ENCODE measurements at places on chromosomes 4 and X.

DNA sequence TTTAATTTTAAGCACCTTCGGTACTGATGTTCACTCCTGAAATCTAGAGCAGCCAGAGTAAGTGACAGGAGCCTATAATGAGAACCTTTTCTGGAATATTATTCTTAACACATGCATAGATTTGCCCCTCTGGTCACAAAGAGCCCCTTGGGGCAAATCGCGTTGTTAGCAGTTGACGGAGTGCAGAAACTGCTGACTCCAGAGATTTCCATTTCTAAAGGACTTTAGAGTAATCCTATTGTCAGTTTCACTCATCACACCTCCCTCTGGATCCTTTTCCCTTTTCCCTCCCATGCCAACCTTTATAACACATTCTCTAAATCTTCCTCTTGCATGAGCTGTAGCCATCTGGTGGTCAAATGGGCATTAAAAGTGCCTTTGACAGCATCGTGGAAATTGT is 264.9 kb upstream of the PRPS2 start:
- DNase-seq: no peak

GRCh38 chr4:123244137-123244536 is 152.5 kb upstream of the SPRY1 start:
- no peak for DNase-seq

GRCh38 chr4:88599714-88600113 is 7.4 kb downstream of the HERC3 start:
- DNase-seq: no peak

DNA sequence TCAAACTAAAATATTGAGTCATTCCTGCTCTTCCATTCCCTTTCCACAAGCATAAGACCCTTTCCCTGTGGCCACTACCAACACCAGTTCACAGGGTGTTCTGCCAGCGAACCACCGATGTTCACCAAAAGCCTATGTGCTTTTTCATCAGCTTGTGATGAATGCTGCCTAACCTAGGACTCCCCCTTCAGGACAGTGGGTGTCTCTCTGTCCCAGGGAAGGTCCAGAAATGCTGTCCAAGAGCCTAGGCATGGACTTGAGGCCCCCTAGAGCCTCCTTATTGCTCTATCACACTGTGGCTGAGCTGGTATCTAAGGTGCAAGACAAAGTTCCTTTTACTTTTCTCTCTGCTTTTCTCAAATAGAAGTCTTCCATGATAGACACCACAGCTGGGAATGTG is 1015.6 kb downstream of the PCDH19 start:
- no peak for DNase-seq

DNA sequence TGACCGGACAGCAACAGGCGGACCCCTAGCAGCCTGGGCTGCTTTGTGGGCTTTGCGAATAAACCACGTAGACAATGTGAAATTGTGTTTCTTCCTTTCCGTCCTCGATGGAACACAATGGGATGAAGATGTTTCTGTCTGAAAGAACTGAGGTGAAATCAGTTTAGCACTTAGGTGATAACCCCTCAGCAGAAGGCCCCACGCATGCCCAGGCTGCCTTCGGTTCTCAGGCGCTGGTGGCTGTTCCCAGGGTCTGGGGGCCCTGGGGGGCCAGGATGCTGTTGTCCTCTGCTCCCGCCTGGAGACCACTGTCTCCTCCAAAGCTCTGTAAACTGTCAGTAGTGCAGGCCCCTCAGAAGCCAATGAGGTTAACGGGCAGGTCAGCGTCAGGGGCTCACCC is 73.9 kb upstream of the HGFAC start:
- no peak for DNase-seq

- DNase-seq: no peak
Observed at GRCh38 chr4:66728280-66728679, 817.0 kb downstream of the CENPC start.

DNA sequence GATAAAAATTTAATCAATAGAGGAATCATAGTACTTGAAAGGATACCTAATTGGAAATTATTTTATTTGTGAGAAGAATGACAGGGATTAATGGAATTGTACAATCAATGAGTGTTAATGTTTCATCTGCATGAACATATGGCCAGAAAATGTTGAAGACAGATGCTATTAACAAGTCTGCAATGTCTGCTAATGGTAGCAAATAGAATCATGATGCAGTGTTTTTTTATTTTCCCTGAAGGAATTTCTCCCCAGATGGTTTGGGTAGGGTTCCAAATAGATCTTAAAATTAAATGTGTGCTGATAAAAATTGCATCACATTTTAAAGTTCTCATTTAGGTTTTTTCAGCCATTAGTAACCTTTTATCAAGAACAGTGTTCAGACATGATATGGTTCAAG is 291.3 kb upstream of the TRAM1L1 start:
- no peak for DNase-seq

DNA sequence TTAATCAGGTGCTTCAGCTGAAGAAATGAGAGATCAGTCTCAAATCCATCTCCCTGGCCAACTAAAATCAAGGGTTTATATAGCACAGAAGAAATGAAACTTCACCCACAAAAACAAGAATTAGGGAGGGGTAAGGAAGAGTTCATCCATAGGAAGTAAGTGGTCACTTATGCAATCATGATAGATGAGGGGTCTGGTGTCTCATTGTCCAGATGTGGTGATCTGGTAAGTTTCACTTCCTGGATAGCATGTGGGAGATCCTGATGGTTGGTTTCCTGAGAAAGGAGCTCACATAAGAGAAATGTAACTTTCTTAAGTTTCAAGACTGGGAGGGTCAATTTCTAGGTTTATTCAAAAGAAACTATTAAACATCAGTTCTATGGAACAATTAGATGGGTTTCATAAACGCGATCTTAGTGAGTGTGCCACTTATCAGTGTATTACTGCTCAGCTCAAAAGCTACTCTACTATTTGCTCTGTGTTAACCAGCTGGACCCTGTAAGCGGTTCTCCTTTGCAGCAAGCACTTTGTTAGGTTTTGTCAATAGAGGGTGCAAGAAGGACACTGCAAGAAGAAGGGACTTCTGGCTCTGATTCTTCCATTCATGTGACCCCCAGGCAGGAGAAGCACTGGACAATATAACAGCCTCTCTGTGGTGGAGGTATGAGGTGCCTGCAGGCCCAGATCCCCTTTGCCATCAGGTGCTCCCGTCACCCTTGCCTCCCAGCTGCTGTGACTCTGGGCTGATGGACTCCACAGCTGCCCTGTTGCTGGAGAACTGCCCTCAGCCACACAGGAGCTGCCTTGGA is 35.4 kb upstream of the HPSE start:
- no peak for DNase-seq

DNA sequence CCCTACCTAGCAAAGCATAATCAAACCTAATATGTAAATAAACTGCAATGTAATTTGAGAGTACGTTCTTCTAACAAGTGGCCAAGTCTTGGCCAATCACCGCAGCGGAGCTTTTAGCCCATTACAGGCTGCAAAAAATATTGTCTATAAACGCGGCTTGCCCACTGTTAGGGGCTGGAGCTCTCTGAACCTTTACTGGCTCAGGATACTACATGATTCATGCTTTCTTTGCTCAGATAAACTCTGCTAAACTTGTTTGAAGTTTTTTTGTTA is 990 bp upstream of the HADH start:
- DNase-seq: no peak

- DNase-seq: no peak
Observed at GRCh38 chr4:172480471-172480870, 667.3 kb downstream of the GALNTL6 start.

GRCh38 chr4:177105536-177105935 is 204.1 kb upstream of the NEIL3 start:
- no peak for DNase-seq

- DNase-seq: peak; percentile 8
Observed at GRCh38 chrX:11423362-11423818, 130.2 kb downstream of the AMELX start.

- no peak for DNase-seq
Observed at GRCh38 chrX:48043056-48043455, 28.4 kb downstream of the ZNF630 start.

GRCh38 chrX:153778181-153778580 is 2.7 kb upstream of the SRPK3 start:
- no peak for DNase-seq

- no peak for DNase-seq
Observed at GRCh38 chr4:2836391-2836859, 7.2 kb upstream of the ADD1 start.

DNA sequence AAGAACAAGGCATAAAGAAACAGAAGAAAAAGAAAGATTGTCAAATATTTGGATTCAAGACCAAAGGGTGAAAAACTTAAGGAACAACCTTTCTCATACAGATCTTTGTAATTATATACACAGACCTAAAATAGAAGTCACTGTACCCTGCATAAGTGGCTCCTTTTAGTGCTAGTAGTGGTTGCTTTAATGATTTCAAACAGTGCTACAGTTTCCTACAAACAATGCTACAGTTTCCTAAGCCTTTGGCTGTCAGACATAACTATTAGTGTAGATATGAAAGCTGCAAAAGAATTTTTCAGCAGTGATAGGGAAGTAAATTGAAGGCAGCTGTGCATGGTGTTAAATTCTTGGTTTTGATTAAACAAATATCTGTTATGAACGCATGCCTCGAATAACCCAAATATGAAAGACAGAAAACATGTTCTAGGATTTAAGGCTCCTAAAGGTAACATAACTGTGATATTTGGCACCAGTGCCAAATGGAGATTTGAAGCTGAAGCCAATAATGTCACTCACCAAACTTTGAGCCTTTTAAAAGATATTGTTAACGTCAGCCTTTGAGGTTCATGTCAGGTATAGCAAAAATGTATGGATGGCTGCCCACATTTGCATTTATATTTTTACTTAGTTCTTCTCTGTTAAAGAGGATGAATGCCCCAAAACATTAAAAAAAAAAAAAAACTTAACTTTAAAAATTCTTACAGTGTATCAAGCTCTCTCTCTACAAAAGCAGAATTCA is 36.6 kb downstream of the SMARCAD1 start:
- DNase-seq: no peak

Measured in CD4-positive, alpha-beta T cell treated with Interleukin-12 subunit alpha and Interleukin-12 subunit beta, for 1 hour (primary cell).